ENCODE measurements at places on chromosomes 7 and 10.
A peak's percentile ranks its signal among the peaks of the same experiment; 100 is the strongest.

DNA sequence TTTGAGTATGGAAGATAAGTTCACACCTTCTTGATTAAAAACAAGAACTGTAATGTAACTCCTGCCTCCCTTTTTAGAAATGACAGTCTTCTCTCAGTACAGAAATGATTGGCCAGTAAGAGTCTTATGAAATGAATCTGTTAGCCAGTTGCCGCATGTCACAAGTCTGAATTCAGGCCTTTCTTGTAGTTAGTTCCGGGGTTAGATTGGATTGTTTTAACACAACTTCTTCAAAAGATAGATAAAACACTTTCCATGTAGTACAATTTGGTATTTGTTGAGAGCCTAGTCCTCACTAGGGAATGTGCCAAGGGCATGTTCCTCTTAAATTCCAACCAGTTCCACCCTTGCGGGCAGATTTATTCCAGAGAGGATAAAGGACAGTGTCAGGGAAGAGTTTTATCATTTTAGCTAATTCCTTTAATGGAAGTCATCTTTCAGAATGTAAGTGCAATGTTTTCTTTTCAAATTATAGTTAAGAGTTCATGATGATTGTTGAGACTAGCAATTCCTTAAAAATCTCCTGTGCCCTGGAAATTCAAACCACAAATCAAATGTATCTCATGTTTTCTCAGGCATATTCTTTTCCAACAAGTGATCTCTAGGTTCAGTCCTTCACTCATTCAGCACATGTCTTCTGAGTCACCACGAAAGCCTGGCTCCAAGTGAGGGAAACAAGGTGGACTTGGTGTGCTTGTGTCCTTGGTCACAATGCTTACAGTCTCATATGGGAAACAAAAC is 4.1 kb downstream of the FHIP2A start:
- no peak for DNase-seq

DNA sequence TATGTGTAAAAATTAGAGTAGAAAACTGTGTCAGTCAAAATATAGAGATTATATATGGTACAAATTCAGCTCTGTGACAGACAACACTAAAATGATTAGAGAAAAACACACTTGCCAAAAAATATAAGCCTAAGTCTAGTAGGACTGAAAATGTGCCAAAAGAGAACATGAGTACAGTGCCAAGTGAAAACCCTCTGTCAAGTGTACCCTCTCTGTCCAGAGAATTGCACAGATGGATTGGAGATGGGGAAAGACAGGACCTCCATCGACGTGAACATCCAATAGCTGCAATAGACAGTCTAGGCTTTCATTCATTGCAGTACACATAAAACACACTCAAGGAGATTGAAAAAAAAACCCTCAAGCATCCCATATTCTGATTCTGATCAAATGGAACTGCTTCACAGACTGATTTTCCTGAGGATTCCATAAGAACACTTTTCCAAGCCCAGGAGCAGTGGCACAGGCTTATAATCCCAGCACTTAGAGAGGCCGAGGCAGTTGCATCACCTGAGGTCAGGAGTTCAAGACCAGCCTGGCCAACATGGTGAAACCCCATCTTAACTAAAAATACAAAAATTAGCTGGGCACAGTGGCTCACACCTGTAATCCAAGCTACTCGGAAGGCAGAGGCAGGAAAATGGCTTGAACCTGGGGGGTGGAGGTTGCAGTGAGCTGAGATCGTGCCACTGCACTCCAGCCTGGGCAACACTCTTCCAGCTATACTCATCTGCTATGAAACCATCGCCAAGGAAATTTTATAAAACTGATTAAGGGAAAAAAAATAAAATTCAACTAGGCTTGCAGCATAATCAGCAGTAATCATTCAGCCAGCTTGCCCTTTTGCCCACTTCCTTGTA is 110.0 kb upstream of the TRIM24 start:
- DNase-seq = no peak

- DNase-seq = no peak
These were observed 544.4 kb downstream of the IPMK start for GRCh38 chr10:57723305-57723704.

DNA sequence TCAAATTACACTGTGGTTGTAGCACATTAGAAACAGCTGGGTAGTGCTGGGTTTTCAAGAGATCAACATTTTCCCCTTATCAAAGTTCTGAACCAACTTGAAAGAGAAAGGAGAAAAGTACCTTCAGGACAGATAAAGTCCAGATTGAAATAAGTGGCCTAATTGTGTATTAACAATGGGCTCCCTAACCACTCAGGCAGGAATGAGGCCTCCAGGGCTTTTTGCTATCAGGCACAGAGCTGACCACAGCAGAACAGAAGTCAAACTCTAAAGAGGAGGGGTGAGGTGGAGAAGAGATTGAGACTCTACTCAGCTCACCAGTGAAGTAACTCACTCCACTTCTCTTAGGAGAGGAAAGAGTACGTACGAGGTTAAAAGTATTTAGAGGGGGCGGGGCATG is 394.1 kb upstream of the PHF14 start:
- DNase-seq = no peak

DNA sequence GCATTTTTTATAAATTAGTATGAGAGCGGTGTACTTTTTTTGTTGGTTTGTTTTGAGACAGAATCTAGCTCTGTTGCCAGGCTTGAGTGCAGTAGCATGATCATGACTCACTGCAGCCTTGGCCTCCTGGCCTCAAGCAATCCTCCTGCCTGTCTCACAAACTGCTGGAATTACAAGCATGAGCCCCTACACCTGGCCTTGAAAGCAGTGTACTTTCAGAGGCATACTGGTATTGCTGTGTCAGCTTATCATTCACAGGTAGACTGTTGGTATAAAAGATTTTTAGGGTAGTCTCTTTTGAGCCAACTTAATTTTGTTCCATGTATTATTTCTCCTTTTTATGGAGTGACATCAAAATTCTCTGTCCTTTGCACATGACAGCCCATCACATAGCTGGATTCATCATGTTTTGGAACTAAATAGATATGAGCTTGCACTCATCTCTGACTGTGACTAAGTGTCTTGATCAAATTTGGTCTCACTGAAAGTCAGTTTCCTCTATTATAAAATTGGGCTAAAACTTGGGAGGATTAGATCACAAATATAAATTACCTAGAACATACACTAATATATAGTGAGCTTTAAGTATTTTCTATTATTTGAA is 12.4 kb downstream of the GNAT3 start:
- peak; percentile 54 for DNase-seq

- DNase-seq = peak; percentile 14
These were observed 132.7 kb upstream of the RHOBTB1 start for GRCh38 chr10:61076572-61077114.

DNA sequence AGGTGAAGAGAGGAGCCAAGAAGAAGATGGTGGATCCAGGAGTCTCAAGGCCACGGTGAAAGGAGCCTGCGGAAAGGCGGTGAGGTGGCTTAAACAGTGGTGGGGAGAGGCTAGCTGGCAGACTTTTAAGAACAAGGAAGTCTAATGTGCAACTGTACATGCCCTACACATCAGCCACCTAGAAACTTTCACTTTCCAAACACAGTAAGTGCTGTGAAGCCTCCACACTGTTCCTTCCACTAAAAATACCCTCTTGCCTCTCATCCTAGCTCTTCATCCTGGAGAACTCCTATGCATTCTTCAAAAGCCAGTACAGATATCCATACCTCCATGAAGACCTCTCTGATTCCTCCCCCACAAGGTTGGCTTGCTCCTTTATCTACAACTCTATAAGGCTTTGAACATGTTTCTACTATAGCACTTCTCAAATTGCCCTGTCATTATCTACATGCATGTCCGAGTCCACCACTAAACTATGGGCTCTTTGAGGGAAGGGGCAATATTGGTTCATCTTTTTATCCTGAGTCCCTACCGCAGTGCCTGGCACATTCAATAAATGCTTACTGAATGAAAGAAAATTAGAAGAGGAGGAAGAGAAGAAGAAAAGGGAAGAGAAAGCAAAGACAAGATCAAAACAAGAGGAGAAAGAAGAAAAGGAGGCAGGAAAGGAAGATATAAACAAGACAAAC is 54.2 kb downstream of the DNAJC12 start:
- DNase-seq = peak; percentile 32

DNA sequence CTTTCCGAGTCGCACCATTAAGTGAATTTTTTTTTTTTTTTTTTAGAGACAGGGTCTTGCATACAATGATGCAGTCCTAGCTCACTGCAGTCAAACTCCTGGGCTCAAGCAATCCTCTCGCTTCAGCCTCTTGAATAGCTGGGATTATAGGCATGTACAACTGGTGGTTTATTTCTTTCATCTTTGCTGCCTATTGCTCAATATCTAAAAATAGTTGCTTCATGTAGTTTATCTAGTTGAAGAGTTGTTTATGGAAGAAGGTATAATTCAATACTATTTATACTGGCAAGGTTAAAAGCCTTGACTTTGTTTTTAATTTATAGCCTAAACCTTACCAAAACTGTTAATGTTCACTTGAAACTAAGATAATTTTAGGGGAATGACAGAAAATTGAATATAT is 66.9 kb downstream of the SEMA3D start:
- no peak for DNase-seq

- no peak for DNase-seq
These were observed 148.3 kb downstream of the ARID5B start for GRCh38 chr10:62049624-62050345.

DNA sequence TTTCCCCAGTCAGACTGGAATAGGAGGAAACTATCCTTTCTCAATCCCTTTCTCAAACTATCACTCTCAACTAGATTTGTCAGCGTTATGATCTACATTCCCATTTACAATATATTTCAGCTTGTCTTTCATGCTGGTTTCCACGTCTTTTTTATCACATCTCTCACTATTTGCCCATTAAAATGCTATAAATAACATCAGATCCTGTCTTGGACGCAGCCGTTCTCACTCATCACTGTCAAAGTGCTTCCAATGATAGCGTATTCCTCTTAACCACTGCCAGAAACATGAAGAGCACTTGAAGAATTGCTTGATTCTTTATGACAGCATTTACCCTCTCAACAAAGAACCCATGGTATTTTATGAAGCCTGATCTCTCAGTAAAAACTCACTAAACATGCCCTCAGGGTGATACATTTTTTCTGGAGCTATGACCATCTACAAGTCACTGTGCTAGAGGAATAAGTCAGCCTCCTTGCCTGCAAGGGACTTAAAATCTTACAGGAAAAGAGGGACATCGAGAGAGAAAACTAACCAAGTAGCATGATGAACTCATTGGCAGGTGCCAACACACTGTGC is 205.6 kb upstream of the PFKP start:
- no peak for DNase-seq

DNA sequence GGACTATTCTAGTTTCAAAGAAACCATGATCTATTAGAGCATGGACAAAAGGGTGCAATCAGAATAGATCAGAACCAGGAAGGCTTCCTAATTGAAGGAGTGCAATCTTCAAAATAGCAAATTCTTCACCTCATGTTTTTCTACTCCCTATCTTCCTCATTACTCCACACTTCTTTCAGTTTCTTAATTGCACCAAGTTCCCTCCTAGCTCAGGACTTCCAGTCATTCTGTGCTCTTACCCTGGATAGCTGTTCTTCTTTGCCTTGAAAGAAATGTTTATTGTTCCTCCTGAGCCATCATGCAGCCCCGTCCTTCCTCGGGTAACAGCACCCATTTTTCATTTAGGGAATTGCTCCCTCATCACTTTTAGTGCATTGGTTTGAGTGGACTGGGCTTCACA is 23.1 kb downstream of the TRPV5 start:
- peak; percentile 25 for DNase-seq

- no peak for DNase-seq
These were observed 3.4 kb upstream of the SEM1 start for GRCh38 chr7:96713037-96713436.

GRCh38 chr10:70775679-70776454 is 9.3 kb downstream of the TBATA start:
- DNase-seq = no peak

DNA sequence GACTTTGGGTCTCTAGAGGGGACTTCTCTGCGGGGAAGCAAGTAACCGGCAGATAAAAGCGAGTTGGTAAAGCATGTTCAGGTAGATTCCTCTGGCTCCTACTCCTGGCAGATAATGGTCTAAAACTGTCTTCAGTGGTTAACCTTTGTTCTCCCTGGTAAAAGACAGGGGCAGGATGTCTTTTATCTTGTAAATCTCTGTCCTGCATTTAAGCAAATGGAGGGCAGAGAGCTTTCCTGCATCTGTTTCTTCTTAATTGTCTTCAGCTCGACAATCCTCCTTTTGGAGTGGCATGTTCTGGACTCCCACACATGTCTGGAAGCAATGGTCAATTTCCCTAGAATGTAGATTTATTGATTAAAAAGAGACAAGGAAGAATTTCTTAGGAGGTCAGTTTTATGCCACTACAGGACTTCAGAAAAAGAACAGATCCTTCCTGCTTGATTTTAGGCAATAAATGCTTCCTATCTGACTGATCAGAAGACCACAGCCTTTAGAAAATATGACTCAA is 16.6 kb downstream of the C7orf33 start:
- no peak for DNase-seq

DNA sequence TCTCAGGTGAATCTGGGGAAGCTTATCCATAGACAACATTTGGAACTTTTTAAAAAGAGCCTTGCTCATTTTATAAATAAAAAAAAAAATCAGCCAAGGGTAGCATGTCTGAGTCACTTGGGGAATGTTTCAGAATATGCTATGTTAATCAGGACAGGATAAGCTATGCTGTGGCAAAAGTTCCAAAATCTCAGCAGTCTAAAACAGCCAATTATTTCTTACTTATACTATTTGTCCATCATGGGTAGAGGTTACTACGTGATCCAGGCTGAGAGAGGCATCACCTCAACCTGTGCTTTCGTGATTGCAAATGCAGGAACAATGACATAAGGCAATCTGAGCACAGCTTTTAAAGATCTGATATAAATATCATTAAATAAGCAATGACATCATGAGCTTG is 6.5 kb downstream of the SLC13A1 start:
- no peak for DNase-seq

- peak; percentile 62 for DNase-seq
These were observed 81.9 kb downstream of the GPR141 start for GRCh38 chr7:37765421-37765829.

DNA sequence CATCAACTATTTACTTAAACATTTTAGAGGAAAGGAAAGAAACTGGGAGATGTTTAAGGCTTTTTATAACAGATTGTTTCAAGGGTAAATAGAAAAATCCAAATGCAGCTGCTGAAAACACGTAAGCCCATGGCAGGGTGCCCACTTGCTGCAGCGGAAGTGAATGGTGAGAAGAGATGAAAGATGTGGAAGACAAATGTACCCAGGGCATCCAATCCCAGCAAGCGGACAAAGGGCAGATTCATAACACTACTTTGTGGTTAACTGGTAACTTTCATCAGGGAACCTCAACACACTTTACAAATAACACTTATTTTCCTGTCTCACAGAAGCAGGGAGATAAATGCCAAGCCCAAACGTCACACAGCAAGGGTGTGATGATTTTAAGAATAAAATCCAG is 358.4 kb downstream of the KCNMA1 start:
- no peak for DNase-seq
